AG20443 (cell line): ENCODE measurements at places on chromosomes 4 and X.

DNA sequence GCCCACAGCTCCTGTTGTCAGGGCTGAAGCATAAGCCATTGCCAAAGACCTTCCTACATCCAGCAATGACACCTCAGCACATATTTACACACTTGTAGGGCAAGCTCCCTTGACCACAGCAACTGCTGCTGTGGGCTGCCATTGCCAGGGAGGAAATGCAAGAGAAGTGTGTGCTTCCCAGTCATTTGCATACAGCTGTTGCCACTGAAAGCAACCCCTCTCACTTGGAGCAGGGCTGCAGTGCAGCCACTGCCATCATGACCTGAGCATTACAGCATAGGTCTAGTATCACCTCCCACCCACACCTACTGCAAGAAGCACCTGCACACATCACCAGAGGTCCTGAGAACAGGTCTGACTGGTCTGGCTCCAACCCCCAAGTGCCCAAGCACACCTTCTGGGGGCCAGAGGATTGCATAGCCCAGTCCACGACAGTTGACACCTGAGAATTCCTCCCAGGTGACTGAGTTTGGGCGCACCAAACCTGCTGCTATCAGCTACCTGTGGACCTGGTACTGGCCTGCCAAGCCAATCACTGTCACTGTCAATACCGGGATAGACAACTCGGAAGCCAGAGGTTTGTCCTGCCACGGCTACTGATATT is 636.5 kb upstream of the SLIT2 start:
- no peak for DNase-seq

DNA sequence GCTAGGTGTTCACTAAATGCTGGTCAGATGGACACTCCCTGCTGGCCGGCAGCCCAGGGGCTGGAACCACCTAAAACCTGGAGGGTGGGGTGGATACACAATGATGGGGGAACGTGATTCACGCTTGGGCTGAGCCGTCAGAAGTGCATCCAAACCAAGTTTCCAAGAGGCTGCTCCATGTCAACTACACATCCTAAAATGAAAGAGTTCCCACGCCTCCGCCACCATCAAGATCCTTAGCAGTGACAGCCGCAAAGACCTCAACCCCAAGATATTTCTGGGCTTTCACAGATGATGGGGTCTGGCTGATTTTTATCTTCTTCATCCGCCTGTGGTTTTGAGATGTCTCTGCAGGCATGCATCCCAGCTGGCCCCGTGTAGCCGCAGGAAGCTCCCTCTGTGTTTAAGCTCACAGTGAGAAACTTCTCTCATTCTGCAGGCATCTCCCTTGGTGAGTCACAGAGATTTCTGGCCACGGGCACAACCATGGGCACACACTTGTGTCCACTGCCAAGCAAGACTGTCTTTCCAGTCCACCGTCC is 84.4 kb downstream of the HTRA3 start:
- peak; percentile 67 for DNase-seq

- DNase-seq, result no peak
Measured at GRCh38 chr4:26077756-26078155, 163.7 kb downstream of the SMIM20 start.

GRCh38 chr4:2280531-2281300 is 18.8 kb upstream of the MXD4 start:
- no peak for DNase-seq

GRCh38 chrX:12767856-12768255 is 23.4 kb upstream of the PRPS2 start:
- no peak for DNase-seq

DNA sequence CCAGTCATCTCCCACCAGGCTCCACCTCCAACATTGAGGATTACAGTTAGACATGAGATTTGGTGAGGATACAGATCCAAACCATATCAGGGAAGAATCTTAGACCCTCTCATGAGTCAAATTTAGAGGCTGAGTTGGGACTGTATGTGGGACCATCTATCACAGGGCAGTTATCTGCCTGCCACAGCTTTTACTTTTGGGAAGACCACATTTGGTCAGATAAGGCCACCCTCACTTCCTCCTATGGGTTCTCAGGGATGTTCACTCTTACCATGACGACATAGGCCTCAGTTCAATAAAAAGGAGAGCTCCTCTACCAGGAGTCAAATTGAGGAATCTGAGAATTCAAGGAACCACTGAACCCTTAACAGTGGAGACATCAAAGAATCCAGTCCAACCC is 2.1 kb downstream of the MAGEB2 start:
- no peak for DNase-seq

GRCh38 chrX:87664381-87664780 is 146.8 kb downstream of the KLHL4 start:
- no peak for DNase-seq
